Stimulated activated CD8-positive, alpha-beta memory T cell treated with anti-CD3 and anti-CD28 coated beads, Interleukin-4, amount 100 ng/mL, for 4 hours (primary cell): ENCODE measurements at places on chromosomes 3 and 15.

DNA sequence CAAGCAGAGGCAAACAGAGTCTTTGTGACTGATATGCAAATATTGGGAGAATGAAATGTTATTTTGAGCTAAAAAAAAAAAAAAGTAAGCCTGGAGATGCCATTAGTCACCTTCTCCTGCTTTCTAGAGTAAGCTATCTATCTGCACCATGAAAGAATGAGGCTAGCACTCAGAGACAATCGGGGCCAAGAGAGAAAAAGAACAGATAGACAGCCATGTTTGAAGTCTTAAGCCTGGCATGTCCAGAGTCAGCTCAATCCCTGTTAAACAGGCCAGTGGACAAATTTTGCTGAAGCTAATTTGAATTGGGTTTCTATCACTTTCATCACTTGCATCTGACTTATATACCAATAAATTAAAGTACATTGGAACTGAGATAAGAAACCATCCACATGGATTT is 204.4 kb downstream of the SLC9A9 start:
- no peak for DNase-seq

DNA sequence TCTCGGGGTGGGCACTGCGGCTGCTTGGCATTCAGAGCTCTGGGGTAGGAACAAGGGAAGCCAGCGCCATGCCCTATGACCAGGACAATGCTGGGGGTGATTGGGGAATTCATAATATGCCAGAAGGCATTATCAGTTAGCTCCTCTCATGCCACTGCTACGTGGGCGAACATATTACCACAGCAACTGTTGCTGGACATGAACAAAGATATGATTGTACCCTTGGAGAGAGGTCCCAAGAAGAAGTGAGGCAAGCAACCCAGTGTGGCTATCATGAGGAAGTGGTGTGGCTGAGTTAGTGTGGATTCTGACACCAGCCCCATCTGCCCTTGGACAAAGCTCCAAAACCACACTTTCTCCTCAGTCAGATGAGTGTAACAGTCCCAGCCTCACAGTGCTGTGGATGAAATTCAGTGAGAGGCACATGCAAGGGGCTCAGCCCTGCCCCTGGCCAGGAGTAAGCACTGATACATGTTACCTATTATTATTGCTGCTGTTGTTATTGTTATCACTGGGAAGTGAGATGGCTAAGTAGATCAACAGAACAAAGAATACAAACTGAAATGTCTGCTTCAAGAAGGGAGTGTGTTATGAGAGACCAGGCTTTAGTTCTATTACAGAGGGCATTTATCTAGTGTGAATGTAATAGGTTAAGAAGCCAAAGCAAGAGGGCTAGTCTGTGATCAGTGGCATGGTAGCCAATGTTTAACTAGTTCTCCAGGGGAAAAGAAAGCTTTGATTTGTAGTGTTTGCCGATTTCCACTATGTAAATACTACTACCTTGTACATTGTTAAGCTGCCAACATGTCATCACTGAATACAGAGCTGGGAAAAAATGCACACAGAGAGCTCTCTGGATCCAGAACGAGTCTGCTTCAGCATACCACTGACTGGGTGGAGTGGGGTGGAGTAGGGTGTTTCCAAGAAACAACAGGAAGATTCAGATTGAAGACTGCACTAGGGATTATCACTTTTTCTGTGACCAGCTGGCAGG is 222.3 kb upstream of the EIF1B start:
- DNase-seq: no peak

GRCh38 chr15:38378161-38378560 is 75.8 kb upstream of the FAM98B start:
- no peak for DNase-seq

DNA sequence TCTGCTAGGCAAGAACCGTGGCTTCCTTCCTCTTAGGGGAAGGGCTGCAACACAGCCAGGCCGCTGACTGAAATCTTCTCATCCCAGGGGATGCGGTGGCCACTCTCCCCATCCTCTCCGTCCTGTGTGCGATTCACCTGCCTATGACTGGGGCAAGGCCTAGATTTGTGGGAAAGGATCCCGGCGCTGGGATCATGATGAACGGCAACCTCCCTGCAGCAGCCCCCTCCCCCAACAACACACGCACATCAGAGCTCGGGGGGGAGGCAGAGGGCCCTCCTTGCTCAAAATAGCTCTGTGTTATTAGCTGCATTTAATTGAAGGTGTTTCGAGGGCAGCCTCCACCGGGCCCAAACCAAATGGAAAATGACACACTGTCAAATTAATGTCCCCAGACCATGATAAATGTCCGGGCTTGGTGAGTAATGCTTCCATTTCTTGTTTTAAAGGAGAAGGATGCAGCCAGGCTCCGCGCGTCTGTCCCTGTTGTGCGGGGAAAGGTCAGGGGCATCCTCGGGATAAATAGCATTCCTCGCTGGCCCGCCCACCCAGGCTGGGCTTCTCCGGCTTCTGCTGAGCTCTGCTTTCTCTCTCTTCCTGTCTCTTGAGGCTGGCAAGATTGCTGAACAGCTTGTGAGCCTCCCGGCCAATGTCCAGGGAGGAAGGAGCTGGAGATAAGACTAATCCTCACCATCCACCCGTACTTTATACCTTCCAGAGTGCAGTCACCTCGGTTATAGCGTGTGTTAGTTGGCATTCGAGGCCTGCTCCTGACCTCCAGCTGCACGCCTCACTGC is 56.4 kb upstream of the TLE3 start:
- DNase-seq: no peak

GRCh38 chr15:43132830-43133429 is 456 bp upstream of the TMEM62 start:
- DNase-seq: no peak

DNA sequence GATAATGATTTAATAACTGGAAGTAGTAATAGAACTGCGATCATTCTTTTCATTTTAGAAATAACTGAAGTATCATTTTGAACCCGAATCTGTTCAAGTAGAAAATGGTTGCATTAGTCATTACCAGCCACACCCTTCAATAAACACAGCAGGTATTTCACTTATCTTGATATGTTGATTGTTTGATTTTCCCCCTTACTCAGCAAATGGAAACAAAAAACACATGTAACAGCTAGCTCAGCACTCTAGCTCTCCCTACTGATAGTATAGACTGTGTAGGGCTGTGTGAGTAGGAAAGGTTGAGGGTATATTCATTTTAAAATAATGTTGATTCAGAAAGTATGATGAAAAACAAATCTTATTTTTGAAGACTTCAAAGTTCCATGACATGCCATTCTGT is 1.1 kb upstream of the GPR149 start:
- no peak for DNase-seq

DNA sequence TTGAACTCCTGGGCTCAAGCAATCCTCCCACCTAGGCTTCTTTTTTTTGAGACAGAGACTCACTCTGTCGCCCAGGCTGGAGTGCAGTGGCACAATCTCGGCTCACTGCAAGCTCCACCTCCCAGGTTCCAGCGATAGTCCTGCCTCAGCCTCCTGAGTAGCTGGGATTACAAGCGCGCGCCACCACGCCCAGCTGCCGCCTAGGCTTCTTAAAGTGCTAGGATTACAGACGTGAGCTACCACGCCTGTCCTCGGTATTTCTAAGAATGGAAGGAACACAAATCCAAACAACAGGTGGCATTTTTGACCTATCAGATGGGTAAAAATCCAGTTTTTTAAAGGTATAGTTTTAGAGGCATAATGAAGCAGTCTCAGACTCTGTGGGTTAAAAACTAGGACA is 113.8 kb downstream of the ANP32A start:
- DNase-seq: no peak

DNA sequence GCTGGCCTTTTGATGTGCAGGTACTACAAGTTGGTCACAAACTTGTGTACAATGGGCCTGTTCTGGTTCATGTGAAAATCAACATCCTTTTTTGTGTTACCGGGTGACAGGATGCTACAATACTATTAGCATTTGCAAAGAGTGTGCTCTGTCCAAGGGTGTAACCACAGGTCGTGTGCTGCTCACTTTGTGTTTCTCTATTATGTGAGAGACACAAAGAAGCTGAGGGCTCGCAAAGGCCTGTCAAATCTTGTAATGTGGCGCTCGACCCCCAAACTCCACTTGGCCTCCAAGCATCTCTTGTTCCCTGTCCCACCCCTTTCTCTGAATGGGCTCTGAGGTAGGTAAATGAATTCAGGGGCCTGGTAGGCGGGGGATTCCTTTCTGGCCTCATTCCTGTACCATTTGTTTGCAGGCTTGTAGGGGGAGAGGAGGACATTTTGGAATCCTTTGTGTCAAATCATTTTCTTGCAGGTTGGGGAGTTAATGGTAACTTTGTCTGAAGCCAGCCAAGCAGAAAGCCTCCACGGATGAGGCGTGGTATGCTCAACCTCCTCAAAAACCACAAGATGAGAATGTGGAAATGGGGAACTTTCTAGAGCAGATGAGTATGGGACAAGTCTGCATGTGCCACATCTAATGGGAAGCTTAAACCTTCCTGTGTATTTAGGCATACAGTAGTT is 109.1 kb downstream of the OPA1 start:
- DNase-seq: no peak

- no peak for DNase-seq
Observed at GRCh38 chr3:175989161-175989560, 1130.0 kb downstream of the NAALADL2 start.

DNA sequence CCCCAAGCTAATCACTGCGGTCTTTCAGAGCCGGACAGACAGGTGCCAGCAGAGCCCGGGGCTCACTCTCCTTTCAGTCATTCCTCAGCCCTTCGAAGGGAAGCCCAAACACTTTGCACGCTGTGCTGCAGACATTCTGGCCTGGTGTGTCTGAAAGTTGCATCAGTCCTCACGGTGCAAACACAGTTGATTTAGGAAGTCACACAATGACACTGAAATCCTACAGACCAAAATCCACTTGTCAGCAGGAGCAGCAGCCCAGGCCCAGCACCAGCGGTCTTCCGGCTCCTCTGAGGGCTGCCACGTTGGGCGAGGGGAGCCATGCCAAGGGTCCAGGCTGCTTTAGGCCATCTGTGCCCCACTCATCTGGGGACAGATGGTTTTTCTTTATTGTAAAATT is 61.6 kb downstream of the RGMA start:
- no peak for DNase-seq
